ENCODE measurements at places on chromosomes 7 and 10.

GRCh38 chr10:83536426-83536825, 602.9 kb upstream of the GHITM start:
- no peak for DNase-seq

- no peak for DNase-seq
Measured at GRCh38 chr7:30840141-30841024, 69.2 kb downstream of the MINDY4 start.

GRCh38 chr10:91759581-91759986, 38.6 kb upstream of the TNKS2 start:
- DNase-seq: no peak

GRCh38 chr10:33749067-33749735, 414.7 kb upstream of the NRP1 start:
- no peak for DNase-seq

GRCh38 chr7:108825581-108825909, 255.9 kb downstream of the DNAJB9 start:
- DNase-seq: no peak

- no peak for DNase-seq
Measured at GRCh38 chr7:92375013-92375412, 72.3 kb upstream of the GATAD1 start.

GRCh38 chr10:114442091-114442630, 37.9 kb upstream of the AFAP1L2 start:
- no peak for DNase-seq

- no peak for DNase-seq
Measured at GRCh38 chr10:61792921-61793320, 108.6 kb upstream of the ARID5B start.

DNA sequence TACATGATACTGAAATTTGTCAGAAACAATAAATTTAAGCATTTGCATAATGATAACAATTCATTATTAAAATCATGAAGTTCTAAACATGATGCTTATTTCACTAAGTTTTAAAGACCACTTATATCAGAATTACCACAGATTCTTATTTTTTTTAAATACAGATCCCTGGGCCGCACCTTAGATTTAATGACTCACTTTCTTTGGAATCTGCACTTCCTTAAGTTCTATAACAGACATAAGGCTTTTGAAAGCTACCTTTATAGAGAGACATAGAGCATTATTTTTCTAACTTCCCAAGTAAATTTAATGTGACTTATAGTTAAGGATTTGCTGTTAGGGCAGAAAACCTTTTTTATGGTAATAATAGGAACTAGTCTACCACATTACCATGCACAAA, 214.9 kb downstream of the IPMK start:
- DNase-seq: no peak

DNA sequence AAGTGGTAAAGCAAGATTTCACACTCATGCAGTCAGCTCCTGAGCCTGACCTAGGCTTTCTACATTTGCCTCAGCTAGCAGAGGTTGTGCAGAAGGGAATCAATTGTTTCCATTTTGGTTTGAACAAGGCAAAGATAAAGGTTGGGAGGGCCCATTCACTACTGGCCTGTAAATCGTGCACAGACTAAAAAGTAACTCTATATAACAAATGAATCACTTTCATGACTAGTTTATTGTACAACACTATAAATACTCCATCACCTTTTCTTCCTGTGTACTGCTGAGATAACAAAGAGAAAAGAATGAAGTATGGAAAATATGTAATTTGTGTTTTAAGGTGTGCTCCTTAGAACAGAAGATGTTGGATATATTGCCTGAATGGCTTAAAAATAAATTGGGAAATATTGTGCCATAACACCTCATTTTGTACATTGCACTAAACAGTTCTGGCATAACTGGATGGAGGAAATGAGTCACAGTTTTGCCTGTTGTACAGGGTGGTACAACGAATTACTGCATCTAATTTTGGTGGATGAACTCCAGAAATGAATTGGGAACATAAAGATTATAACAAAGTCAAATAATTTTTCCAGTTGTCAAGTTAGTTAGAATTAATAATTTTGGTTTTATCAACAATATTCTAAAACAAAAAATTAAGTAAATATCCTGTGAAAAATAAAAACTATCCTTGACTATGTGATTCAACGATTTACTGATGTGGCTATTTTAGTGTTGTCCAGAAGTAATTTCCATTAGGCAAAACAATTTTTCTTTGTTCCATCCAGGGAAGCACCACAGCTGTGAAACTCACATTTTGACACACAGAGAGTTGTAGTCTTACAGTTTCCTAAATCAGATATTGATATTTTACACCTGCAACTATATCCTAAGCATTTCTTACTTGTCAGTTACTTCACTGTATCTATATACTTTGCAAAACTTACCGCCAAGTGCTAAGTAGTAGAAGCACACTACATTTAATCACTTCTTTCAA, 18.0 kb downstream of the SEMA3C start:
- no peak for DNase-seq

DNA sequence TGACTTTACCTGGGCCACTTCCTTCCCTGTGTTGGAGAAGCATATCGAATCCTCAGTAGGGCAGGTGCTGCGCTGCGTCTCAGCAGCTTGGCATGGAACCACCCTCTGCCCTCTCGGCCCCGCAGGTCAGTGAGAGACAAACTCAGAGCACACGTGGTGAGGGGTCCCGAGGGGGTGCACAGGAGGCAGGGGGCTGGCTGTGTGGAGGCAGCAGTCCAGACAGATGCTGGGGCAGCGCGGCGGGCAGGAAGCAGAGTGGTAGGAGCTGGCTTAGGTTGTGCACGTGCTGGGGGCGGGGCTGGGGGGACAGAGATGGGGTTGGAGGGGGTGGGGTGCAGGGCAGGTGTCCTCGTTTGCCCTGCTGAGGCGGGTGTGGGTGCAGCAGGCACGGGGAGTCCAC, 33.1 kb downstream of the NUB1 start:
- no peak for DNase-seq

DNA sequence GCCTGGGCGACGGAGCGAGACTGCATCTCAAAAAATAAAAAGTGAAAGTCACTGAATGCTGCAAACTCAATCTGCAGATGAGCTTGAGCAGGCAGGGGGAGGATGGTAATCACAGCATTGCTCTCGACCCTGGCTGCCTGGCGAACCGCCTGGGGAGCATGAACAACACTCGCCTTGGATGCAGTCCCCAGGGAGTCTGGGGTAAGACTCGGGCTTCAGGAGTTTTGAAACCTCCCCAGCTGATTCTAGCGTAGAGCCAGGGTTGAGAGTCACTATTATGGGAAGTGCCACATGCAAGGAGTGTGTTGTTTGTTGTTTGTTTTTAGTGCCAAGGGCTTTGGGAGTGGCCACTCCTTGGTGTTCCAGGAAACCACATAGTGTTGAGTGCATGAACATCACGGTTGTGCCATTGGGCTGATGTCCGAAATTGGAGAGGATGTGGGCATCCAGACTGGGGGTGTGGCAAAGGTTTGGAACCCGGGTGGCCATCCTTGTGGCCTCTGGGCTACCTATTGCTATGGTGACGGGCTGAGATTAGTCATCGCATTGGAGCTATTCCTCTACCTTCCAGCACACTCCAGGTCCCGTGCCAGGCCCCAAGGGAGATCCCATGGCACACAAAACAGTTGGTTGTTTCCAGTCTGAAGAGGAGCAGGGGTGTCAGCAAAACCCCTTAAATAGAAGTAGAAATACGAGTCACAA, 92.6 kb downstream of the RGS10 start:
- DNase-seq: no peak

DNA sequence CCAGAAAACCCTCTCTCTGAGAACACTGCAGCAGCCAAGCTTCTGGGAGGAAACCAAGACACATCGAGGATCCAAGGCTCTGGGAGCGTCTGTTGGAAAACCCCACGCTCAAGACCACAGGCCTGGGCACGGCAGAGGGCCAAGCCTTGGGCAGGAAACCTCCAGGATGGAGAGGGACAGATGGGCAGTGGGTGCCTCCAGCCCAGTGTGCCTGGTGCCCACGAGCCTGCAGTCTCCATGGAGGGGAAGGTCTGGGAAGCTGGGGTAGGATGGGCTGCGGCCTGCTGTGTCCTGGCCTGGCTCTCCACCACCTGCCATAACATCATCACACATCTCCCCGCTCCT, 96.1 kb downstream of the FAM53B start:
- DNase-seq: no peak

GRCh38 chr7:108156897-108157605, 26.9 kb upstream of the LAMB4 start:
- DNase-seq: no peak

DNA sequence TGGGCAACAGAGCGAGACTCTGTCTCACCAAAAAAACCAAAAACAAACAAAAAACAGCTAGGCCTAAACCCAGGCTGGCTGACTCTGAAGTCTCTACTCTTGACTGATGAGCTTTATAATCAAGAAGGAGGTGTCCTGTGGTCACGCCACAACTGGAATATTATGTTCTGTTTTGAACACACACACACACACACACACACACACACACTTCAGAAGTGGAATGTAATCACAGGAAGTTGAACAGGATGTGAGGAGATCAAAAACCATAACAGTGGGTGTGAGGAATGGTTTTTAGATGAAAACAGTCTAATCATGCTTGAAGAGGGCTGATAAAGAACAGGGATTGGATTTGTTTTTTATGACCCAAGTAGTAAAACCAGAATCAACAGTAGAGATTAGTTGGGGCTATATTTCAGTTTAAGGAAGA, 51.1 kb upstream of the IL6 start:
- no peak for DNase-seq

- no peak for DNase-seq
Measured at GRCh38 chr10:61284222-61284890, 168.8 kb downstream of the TMEM26 start.

DNA sequence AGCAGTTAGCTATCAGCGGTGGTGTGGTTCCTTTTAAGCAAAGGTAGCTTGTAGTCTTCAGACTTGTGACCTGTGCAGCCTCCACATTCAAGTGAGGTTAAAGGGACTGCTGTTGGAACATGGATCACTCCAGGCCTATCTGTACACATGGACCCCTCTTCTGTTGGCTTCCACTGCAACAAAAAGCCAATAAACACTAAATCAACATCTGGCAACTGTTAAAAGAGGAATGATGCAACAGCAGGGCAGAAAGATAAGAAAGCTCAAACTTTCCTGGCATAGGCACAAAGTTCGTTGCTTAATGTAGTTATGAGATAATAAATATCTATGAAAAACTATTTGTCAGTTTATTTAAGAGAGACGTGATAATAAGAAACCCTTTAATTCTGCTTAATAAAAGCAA, 4.0 kb upstream of the MINPP1 start:
- DNase-seq: no peak

- no peak for DNase-seq
Measured at GRCh38 chr10:52668024-52668423, 104.6 kb downstream of the MBL2 start.

DNA sequence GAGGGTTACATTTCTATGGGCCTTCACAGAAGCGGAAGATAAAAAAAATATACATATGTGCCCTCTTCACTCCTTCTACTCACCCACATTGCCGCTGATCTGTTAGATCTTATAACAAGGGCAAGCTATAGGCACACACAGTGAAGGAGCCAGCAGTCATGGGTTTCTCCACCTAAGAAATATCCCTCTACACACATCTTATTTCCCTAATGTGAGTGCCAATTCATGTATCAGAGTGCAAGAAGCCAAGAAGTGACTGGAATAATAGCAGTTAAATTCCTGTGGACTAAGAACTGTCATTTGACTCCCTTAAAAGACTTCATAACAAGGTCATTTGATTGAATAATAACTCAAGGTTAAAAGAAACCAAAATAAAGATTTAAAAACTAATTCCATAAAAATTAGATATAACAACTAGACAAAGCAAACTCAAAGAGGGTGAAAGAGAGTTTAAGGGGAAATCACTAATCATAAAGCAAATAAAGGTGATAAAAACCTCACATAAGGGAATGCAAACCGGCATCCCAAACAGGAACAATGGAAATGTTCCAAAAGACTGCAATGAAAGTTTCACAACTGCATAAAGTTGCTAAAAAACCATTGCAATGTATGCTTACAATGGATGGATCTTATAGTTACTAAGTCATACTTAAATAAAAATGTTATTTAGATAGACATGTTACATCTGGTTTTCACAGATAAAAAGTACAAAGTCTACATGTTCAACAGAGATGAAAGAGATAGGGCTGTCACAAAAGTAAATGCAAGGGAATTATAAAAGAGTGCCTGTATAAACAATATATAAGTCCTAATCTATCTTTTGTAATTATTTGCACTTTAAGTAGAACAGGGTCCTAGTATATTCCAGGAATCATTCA, 42.8 kb downstream of the ARHGAP21 start:
- DNase-seq: no peak

DNA sequence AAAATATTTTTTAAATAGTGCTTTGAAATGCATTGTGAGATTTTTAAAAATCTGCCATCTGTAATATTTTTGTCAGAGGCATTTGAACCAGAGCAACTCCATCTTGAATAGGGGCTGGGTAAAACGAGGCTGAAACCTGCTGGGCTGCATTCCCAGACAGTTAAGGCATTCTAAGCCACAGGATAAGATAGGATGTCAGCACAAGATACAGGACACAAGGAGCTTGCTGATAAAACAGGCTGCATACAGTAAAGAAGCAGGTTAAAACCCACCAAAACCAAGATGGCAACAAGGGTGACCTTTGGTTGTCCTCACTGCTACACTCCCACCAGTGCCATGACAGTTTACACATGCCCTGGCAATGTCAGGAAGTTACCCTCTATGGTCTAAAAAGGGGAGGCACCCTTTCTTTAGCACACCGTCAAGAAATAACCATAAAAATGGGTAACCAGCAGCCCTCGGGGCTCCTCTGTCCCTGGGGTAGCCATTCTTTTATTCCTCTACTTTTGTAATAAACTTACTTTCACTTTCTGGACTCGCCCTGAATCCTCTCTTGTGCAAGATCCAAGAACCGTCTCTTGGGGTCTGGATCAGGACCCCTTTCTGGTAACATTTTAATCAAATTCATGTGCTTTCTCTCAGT, 273.7 kb downstream of the SEMA3D start:
- no peak for DNase-seq

GRCh38 chr7:29447828-29448227, 115.8 kb upstream of the PRR15 start:
- no peak for DNase-seq

GRCh38 chr7:35370687-35371086, 116.8 kb upstream of the TBX20 start:
- no peak for DNase-seq

DNA sequence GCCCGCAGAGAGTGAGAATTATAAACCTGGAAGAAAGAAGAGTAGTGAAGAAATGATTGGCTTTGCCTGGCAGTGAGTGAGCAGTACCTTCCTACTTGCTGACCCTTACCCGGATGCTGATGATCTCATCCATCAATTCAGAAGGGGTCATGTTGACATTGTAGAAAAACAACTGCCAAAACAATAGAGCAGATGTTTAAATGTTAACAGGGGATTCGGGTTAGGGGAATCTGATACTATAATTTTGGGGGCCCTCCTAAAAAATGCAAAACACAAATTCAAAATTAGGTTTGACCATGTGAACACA, 78.1 kb downstream of the MYOF start:
- no peak for DNase-seq
